ACHN (cell line): ENCODE measurements at places on chromosomes 7 and 10.
A peak's percentile ranks its signal among the peaks of the same experiment; 100 is the strongest.

- DNase-seq, result peak; percentile 67
Observed at GRCh38 chr10:68543004-68543918, 15.9 kb upstream of the SLC25A16 start.

DNA sequence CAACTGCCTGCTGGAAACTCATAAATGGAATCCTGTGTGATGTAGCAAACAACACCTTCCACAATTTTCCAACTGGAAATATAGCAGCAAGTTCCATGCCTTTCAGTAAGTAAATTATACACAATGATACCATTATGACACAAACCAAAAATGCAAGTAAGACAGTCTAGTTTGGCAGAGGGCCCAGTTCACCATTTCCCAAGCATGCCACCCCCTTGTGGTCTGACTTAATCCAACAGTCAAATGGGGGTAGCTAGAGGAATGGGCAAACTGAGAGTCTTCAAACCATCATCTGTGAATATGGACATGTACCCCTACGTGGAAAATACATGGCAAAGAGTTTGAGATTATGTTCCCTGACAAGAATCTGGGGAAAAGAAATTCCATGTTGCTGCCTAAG lies 137.6 kb upstream of the VWC2 start:
- DNase-seq, result peak; percentile 28

- peak; percentile 86 for DNase-seq
Observed at GRCh38 chr7:85186521-85187241, at the start of gene SEMA3D. Gene SEMA3D, minus strand, starts transcription at chr7:85187056. Its CDS starts 65,165 bp downstream, at chr7:85121891.

DNA sequence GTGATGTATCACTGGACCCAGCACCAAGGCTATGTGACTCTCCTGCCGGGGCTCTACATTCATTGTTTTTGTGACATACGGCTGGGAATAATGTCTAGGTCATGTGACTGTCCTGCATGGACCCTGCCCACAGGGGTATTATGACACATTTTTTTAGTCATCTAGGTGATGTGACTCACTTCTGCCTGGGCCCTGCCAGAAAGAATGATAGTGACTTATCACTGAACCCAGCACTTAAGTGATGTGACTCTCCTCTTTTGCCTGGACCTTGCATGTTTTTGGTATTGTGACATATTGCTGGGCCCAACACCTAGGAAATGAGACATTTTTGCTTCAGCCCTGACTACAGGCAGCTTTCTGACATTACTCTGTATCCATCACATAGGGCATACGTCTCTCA lies 51.1 kb upstream of the ZNF107 start:
- DNase-seq, result no peak

DNA sequence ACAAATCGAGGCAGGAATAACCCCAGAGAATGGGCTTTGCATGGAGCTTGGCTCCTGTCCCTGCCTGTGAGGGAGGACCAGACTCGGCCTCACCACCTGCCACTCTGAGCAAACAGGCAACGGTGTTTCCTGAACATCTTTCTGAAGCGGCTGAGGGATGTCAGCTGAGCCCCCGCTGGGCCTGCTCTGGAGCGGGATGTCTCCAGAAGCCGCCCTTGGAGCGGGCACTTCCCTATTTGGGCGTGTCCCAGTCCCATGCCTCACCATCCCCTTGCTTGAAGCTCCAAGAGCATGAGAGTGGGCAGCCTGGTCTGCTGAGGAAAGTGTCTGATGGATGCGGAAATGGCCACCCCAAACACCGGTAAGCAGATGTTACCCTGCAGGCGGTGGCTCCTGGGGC lies 10.2 kb downstream of the ALKBH4 start:
- DNase-seq, result no peak

DNA sequence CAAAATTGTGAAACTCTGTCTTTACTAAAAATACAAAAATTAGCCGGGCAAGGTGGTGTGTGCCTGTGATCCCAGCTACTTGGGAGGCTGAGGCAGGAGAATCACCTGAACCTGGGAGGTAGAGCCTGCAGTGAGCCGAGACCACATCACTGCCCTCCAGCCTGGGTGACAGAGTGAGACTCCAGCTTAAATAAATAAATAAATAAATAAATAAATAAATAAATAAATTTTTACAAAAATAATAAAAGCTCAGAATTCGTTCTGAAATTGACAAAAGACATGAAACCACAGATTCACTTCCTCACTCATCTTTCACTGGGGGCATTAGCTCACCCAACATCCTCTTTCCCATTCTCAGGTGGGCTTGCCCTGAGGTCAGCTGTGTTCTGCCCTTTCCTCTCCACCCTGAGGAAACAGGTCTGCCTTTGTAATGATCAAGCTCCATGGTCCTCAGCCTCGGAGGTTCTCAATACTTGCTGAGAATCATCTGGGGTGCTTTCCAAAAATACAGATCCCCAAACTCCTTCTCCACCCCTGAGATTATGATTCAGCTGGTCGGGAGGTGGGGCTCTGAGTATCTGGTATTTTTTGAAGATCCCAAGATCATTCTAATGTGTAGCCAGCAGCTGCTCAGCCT lies 29.2 kb upstream of the APBB1IP start:
- no peak for DNase-seq

- no peak for DNase-seq
Observed at GRCh38 chr7:102262546-102262945, 24.1 kb upstream of the SH2B2 start.

- DNase-seq, result no peak
Observed at GRCh38 chr7:18521945-18522566, 26.5 kb downstream of the HDAC9 start.

DNA sequence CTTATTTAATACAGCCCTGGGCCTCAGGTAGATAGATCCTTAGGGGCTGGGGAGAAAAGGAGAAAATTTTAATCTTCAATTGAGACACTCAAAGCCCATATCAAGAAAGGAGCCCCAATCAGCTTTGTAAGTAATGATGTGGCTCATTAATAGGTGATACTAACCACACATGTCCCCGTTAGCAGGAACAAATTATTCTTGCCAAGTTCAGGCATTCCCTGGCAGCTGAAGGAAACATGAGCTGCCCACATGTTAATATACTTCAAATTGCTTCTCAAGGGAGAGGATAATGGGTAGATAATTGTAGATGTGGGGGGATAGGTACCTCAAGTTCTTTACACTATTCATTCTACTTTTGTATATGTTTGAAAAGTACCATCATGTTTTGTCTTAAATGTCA lies 14.5 kb downstream of the IFIT5 start:
- no peak for DNase-seq

DNA sequence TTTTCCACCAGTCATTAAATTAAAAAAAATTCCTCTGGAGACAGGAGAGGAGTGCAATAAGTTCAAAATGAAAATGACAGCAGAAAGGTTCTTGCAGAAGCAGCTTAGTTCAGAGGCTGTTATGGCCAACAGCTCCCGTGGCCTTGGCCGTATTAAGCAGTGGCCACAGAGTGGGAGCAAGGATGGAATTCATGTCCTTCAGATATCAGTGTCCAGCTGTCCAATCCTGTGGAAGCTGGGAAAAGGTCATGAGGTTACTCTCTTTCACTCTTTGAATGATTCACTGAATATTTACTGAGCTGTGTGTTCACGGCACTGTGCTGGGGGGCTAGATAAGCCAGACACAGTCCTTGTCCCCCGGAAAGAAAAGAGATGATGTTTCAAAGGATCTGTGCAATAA lies 231.8 kb downstream of the BMPER start:
- DNase-seq, result no peak

DNA sequence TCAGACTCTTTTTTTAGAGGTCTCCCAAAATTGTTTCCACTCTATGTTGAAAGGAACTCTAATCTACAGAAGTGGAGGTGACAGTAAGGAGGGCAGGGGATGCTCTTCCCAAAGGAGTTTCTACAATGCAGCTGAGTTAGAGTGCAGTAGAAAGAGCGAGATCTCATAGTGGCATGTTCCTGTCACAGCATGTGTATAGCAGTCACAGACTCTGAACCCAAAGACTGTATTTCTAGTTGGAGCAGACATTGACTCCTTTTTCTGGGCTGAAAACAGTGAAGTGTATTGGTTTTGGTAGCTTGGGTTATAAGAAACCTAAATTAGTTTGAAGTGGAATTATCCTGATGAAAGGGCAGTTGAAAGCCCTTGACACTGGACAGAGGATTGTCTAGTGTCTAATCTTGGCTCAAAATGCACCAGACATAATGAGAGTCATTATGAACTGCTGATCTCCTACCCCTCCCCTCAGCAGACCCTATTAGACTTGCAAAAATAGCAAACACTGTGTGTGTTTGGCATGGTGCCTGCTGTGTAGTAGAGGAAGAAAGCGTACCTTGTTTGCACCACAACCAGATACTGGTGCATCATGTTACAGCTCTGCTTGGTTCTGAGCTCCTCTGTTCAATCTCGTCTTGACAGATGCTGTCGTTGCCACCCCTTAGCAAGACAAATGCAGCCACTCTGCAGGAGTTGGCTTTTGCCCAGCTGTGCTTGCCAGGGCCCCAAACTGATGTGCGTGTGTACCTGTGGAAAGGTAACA lies 336.0 kb downstream of the AUTS2 start:
- no peak for DNase-seq

DNA sequence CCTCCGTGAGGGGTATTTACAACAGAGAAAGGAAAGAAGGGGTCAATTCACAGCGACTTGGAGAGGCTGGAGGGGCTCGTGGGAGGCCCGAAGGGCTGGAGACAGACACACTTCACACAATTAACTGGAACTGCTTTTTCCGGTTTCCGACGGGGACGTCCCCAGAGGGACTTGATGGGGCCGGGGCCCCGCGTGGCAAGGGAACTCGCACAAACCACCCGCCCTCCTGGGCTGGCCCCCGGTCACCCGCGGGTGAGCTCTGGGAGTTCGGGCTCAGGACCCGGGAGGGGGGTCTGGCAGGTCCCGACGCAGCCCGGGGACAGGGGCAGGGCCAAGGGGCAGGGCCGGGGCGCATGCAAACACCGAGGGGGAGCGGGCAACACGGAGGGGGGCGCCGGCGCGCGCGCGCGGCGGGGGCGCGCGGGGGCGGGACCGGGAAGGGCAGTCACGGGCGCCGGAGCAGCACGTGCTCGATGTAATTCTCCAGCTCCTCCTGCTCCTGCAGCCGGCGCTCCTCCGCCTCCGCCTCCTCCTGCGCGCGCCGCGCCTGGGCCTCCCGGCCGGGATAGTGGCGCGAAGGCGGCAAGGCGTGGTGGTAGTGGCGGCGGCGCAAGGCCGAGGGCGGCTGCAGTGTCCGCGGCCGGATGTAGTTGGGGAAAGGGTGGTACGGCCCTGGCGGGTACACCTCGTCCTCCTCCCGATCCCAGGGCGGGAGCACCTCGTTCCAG lies 2.7 kb downstream of the VGF start:
- peak; percentile 88 for DNase-seq

DNA sequence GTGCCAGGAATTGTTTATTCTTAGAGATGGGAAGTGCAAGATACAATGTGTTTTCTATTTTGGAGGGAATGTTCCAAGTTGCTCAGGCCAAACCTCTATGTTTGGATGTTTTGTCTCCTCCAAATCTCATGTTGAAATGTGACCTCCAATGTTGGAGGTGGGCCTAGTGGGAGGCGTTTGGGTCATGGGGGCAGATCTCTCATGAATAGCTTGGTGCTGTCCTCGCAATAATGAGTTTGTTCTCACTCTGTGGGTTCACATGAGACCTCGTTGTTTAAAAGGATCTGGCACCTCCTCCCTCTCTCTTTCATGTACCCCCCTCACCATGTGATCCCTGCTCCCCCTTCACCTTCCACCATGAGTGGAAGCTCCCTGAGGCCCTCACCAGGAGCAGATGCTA lies 8.3 kb upstream of the GDF10 start:
- no peak for DNase-seq

- no peak for DNase-seq
Observed at GRCh38 chr10:11668847-11669610, 57.6 kb upstream of the USP6NL start.

GRCh38 chr7:116569737-116570136 lies 44.9 kb downstream of the CAV1 start:
- DNase-seq, result peak; percentile 65

DNA sequence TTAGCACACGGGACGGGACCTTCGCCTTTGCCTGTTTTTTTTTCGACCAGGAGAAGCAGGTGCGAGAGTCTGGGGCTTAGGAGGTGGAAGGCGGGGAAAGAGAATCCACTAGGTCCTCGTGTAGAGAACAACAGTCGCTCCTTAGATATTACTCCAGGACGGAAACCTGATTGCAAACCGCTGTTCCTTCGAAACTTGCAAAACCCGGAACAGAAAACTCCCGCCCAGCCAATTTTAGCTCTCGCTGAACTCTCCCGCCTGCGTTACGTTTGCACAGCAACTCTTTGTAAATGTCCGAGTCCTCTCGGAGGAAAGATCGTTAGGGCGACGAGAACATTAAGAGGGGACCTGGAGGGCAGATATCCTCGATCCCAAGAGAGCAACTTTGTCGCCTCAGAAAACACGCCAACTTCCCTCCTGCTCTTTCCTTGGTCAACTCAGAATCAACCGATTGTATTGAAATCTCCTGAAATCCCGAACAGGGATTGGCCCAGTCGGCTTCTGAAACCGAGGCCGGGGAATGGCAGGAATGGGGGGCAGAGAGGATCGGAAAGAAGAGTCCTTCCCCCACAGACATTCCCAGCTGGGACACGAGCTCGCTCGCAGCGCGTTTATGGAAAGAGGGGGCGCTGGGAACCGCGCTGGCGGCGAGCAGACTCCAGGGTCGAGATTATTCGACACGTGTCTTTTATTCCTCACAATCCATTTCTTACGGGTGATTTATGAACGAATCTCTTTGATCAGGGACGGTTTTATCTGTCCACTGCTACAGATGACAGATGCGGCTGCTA lies 9.9 kb downstream of the TWIST1 start:
- DNase-seq, result no peak

DNA sequence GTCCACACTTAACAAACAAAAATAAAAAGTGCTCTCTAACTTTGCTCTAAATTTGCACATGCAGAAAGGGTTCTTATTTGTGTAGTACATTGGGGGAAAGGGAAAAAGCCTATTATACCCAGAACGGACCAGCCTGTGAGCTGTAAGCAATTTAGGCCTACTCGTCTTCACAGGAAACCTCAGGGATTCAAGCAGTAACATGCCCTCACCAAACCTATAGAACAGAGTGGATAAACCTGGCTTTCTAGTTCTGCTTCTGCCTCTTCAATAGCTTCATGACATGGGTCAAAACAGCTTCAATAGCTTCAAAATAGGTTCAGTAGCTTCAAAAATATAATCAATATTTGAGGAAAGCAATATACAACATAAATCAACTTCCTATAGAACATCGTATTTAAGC lies 163.7 kb downstream of the ARL4A start:
- DNase-seq, result no peak

DNA sequence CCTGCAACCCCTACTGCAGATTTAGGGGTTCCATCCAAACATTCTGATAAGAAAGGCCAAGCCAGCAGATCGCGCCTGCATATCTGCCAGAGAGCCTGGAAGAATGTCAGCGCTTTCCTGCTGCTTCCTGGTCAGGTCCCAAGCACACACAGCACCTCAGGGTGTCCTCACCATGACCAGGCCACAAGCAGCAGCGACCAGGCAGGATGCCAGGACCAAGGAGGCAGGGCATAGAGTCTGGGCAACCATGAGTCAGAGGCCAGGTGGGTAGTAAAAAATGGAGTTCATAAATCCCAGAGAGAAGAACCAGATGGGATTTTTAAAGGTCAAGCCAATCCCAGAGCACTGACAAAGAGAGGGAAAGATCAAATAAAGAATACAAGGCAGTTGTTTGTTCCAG lies 5.5 kb upstream of the FAM131B start:
- peak; percentile 69 for DNase-seq

- no peak for DNase-seq
Observed at GRCh38 chr7:46581268-46581667, 660.2 kb upstream of the IGFBP3 start.
